ENCODE measurements at places on chromosomes 6 and 20. TPM values are rescaled to one million over a fixed set of nuclear protein-coding genes. Genes with fewer than 3 reads are reported as not detected.

The SMPDL3A gene
- total RNA-seq = 10.7 TPM

The OR2B6 gene
- not detected for total RNA-seq

The SLC22A2 gene
- not detected for total RNA-seq

The DSE gene
- total RNA-seq = 98.8 TPM

The WRNIP1 gene
- total RNA-seq = 21.6 TPM

Measured in mononuclear cell (primary cell).